Body of pancreas (tissue), 4 donors: ENCODE measurements at places on chromosomes 5 and 9. TPM values are rescaled to one million over a fixed set of nuclear protein-coding genes. Genes with fewer than 3 reads are reported as not detected.

The SLCO4C1 gene
- 0.99 TPM for total RNA-seq

The GPR151 gene
- not detected for total RNA-seq

The UBE2D2 gene
- 38.9 TPM for total RNA-seq

The BARHL1 gene
- total RNA-seq: not detected

The EGFLAM gene
- total RNA-seq: 4.6 TPM

The TRMO gene
- 17.1 TPM for total RNA-seq

The EDIL3 gene
- 2.3 TPM for total RNA-seq

The TSSK1B gene
- total RNA-seq: not detected

The BTNL3 gene
- not detected for total RNA-seq

The DOCK2 gene
- 3.1 TPM for total RNA-seq

The TMEM232 gene
- 1.3 TPM for total RNA-seq

The LHX3 gene
- not detected for total RNA-seq

The MOB3B gene
- total RNA-seq: 6.0 TPM

The IL33 gene
- 4.0 TPM for total RNA-seq

The WDR38 gene
- not detected for total RNA-seq
